ENCODE measurements at places on chromosomes 1 and 21.

DNA sequence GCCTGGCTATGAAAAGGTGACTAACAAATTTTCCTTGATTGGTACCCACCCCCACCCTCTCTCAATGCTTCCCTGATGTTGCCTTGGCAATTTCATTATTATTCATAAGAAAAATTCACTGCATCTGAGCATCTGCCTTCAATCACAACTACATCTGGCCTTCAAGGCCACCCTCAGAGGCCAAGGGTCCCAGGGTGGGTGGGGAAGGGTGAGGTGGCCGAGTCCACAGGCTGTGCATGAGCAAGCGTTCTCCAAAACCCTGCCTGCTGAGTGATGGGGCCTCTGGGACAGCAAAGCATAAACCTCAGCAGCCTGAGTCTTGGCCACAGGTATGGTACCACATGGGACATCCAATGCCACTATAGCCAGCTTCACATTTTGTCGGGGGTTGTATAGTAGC lies 198.7 kb downstream of the SLC35F3 start:
- no peak for DNase-seq

DNA sequence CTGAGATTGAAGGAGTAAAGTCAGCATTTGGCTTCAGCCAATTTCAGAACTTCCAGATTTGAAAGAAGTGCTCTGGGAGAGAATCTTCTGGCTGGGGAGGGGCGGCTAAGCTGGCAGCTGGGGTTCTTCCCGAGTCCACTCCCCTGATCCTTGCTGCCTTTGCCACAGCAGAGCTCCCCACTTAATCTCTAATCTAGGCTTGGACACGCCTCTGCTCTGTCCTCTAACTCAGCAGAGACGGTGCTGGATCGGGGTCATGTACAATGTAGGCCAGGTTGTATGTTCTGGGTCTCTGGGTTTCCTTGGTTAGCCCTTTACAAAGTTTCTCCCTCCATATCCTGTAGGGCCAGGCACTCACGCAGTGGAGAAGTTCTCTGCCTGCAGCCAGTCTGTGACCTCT lies 10.1 kb upstream of the GSTM3 start:
- no peak for DNase-seq

DNA sequence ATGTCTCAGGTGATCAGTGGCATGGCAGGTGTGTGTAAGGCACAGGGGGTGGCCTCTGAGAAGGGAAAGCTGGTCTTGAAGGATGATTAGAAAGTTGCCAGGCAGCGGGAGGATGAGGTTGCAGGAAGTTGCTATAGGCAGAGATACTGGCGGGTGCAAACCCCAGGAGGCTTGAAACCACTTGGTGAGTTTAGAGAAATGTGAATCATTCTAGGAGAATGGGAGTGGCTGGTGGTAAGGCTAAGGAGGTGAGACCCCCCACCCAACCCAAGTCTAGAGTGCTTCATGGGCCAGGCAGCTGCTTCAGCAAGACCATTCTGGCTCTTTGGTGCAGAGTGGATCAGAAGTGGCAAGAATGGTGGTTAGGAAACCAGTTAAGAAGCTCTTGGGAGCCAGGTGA lies 9.0 kb downstream of the SH2D2A start:
- no peak for DNase-seq

GRCh38 chr1:83818916-83819315 lies 180.0 kb downstream of the TTLL7 start:
- DNase-seq: no peak

DNA sequence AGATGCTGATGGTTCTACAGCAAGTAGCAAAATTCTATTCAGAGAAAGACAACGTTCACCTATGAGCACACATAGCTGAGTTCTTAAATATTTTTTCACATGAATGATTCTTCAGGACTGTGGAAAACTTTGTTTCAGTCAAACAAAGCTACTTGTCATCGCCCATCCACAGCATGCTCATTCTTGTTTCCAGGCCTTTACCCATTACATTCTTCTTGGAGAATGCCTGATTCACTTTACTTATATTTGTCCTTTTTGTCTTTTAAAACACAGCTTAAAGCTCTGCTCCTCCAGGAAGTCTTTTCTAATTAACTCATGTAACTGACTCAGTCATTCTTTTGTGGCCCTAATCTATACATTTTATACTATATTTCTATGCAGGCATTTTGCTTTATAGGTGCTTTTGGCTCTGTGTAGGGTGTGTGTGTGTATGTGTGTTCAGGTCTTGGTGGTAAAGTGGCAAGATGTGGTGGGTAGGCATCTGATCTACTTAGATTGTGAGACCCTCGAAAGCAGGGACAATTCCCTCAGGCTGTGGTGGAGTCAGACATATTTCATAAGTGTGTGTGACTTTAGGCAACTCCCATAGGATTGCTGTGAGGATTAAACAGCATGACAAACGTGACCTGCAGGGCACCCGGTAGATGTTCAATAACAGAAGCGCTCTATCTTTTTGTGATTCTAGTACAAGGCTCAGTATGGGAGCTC lies 11.8 kb upstream of the MARK1 start:
- DNase-seq: no peak

GRCh38 chr1:219173434-219173757 lies 282 bp upstream of the LYPLAL1 start:
- DNase-seq: no peak

DNA sequence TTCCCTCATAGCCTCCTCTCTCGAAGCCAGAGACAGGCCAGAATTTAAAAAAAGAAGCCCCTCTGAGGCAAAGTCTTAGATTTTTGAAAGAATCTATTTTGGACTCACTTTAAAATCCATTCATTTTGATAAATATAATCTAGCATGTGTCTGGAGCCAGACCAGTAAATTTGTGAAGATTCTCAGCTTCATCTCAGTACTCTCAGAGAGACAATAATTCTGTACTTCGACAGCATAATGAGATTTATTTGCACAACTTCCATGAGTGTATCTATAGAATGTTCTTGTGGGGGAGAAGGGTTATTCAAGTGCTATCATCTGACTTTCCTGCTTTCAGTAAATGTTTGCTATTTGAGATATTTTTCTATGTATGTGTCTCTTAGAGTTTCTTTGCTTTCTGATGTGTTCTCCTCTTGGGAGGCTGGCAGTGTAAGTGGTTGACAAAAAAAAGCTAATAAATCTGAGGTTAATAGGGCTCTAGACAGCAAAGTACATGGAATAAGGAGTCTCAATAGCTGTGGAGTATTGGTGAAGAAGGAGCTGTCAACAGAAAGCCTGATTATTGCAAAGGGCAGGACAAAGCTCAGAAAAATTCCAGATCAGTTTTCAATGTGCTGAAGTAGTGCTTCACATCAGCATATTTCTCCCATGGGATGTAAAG lies 223.0 kb downstream of the PTBP2 start:
- DNase-seq: no peak

GRCh38 chr1:35220976-35221375 lies 28.0 kb upstream of the SFPQ start:
- peak; percentile 52 for DNase-seq

- DNase-seq: peak; percentile 5
These were observed 5.9 kb upstream of the KRTAP10-4 start for GRCh38 chr21:44567481-44568171.

DNA sequence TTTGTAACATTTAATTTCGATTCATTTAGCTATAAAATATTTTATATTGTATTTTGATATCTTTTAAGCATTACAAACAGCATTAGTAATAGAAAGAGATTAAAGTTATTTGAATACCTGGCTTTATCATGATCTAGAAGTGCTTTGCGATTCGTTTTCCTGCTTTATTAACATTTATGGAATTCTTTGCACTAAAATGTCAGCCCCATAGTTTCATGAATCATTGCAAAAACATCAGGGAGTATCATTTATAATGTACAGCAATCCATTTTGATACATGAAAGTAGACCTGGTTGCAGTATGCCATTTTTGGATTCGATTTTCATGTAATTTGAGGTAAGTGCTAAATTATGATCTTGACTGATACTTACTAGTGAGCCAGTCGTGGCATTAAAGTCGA lies 108.0 kb upstream of the DPYD start:
- no peak for DNase-seq

- DNase-seq: no peak
These were observed 52.6 kb downstream of the GNG12 start for GRCh38 chr1:67780637-67781036.

DNA sequence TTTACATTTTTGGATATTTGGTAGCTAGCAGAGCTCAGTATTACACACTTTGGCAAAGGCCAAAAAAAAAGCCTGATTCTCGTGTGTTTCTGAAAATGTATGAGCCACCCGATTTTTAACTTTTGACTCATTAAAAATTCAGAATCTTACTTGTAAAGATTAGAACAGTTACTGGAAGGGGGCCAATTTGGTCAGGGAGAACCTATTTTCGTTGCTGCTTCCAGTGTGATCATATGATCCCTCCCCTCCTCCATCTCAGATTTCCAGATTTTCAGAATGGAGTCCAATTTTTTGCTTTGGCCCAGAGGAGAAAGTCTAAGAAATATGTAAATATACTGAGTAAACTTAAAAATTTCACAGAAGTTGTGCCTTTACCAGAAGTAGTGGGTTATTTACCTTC lies 3.2 kb upstream of the OR2AK2 start:
- no peak for DNase-seq
